ENCODE measurements at places on chromosomes 4 and X.

- DNase-seq: no peak
These were observed 77.3 kb downstream of the FHDC1 start for GRCh38 chr4:153013202-153013977.

DNA sequence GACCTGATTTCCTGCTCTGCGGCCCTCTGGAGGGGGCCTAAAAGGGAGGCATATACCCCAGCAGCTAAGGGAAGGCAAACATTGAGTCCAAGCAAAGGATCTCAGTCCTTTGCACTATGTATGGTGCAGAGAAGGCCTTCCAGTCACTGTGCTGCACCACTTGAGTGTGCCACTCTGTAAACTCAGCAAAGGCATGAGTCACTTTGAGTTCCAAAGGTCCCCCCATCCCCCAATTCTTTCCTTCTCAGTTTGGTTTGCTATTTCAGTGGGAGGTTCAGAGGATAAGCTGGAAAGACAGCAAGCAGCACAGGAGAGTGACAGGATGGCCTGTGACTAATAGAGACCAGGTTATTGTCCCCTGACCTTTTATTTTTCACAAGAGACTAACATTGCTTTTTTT lies 131.3 kb downstream of the FHDC1 start:
- DNase-seq: peak; percentile 79

DNA sequence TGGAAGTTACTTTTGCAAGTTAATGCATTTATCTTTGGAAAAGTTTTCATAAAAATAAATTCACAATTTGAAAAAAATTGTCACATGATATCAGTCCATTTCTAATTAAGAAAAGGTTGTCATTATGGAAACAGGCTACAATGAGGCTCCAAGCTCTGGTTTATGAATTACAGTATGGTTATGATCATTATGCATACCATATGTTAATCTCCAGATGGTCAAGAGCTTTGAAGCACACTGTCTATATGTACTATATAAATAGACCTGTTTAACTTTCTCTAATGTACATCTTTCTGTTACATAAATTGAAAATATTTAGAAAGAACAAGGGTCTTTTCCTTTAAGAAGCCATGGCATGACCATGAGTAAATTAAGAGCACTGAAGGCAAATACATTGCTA lies 2338.8 kb downstream of the PCDH7 start:
- no peak for DNase-seq

GRCh38 chrX:150234126-150234525 lies 129.0 kb upstream of the MAMLD1 start:
- DNase-seq: no peak

DNA sequence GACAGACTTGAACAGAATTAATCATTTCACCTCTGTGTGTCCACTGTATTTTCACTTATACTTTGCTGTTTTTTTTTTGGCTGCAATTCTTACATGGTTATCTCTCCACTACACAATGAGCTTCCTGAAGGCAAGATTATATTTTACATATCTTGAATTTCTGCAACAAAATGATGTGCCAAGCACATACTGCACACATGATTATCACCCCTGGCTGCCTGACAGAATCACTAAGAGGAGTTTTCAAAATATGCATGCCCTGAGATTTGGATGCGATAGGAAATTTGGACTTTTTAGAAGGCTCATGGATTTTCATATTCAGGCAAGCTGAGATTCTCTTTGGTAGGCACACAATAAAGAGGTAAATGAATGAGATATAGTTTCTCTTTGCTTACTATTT lies 1162.1 kb upstream of the IGFBP7 start:
- DNase-seq: no peak
